ENCODE measurements at places on chromosomes 12 and 14. TPM values are rescaled to one million over a fixed set of nuclear protein-coding genes. Genes with fewer than 3 reads are reported as not detected.

DNA sequence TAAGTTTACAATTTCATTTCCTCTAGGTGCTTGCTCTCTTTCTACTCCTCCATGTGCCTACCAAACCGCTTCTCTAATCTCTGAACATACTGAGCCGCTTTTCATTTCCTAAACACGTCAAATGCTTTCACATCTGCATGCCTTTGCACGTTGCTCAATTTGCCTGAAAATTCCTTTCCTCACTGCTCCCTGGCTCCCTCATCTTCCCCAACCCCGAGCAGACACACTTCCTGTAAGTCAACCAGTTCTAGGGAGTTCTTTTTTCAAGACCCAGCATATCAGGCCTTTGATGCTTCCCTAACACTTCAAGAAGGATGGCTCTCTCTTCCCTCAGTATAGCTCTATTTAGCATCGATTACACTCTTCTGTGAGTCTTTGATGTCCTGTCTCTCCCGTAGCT lies 50.3 kb downstream of the LMO3 start:
- DNase-seq, result no peak

The SNAPC1 gene
- total RNA-seq, result 9.6 TPM

The AMDHD1 gene
- total RNA-seq, result not detected

GRCh38 chr12:2687058-2687457 lies 107.7 kb upstream of the FKBP4 start:
- no peak for DNase-seq

The SNW1 gene
- total RNA-seq, result 88.8 TPM

Data from H1 (cell line).